ENCODE measurements at places on chromosomes 6 and 20. TPM values are rescaled to one million over a fixed set of nuclear protein-coding genes. Genes with fewer than 3 reads are reported as not detected.

MAP7 gene
- total RNA-seq = 17.7 TPM

CCN6 gene
- total RNA-seq = 0.31 TPM

OR2H2 gene
- not detected for total RNA-seq

PRKN gene
- total RNA-seq = 0.39 TPM

PTPN1 gene
- 51.9 TPM for total RNA-seq

C6orf58 gene
- total RNA-seq = not detected

ITCH gene
- 47.5 TPM for total RNA-seq

FBXO30 gene
- total RNA-seq = 6.2 TPM

POLH gene
- 25.1 TPM for total RNA-seq

ELOVL4 gene
- total RNA-seq = 7.0 TPM

LY6G6C gene
- 0.15 TPM for total RNA-seq

OGFRL1 gene
- 20.6 TPM for total RNA-seq

HLA-DQA1 gene
- not detected for total RNA-seq

PRPH2 gene
- not detected for total RNA-seq

RNF182 gene
- not detected for total RNA-seq

UFL1 gene
- total RNA-seq = 22.3 TPM

CTCFL gene
- not detected for total RNA-seq

TSHZ2 gene
- 4.2 TPM for total RNA-seq

STMND1 gene
- total RNA-seq = not detected

SNTA1 gene
- total RNA-seq = 11.5 TPM

BIRC7 gene
- total RNA-seq = not detected

TUBB2B gene
- total RNA-seq = 5.9 TPM

MUC21 gene
- not detected for total RNA-seq
